ENCODE measurements at places on chromosomes 2 and 18. TPM values are rescaled to one million over a fixed set of nuclear protein-coding genes. Genes with fewer than 3 reads are reported as not detected.

DNA sequence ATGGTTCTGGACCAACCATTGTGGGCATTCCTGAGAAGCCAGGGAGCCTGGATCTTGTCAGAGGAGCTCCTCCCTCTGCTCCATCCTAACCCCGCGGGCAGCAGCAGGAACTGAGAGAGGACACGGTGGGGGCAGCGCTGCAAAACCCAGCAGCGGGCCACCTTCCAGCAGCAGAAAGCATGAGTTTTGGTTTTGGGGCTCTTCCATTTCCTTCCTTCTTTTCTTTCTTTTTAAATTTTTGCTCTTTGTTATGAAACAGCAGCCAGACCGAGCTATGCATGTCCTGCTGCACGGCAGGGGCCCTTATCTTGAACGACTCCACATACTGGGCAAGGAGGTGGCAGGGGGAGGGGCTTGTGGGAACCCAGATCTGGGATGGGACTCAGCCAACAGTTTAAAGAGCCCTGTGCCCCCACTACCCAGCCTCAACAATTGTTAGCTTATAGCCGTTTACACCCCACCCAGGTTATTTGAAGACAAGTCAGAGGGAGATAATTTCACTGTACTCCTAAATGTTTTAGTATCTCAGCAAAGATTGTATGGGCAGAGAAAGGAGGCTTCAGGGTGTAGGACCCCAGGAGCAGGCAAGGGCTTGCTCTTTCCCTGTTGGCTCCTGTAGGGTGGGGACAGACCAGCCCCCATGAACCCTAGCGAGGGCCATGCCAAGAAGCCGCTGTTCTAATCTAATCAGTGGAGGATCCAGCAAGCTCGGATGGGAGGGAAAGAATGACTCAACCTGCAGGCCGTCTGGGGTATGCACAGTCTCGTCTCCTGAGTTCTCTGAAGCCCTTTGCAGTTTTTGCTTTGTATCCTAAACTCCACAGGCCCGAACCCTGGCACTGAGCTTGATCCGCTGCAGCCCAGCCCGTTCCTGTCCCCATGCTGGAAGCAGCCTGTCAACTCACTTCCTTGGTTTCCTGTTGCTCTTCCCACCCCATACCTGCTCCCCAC, 75.3 kb downstream of the LRRFIP1 start:
- DNase-seq = peak; percentile 54

DNA sequence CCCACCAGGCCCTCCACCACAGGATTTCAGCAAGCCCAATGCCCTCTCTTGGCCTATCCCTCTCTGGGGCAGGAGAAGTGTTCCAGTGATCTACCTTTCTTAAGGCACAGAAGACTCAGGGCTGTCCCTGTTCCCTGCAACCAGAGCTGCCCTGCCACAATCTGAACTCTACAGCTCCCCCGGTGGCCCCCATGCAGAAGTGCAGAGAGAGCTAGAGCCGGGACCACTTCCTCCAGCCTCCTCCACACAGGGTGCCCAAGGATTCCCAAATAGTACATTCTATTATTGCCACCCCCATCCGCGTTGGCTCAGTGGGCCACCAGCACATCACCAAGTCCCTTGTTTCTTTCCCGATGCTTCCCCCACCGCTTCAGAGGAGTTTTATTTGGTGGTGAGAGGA, 114.8 kb upstream of the PTPRM start:
- peak; percentile 28 for DNase-seq

- no peak for DNase-seq
These were observed 429.5 kb downstream of the CCDC85A start for GRCh38 chr2:56613254-56613653.

- no peak for DNase-seq
These were observed 141.8 kb downstream of the MYO5B start for GRCh38 chr18:50053111-50053510.

DNA sequence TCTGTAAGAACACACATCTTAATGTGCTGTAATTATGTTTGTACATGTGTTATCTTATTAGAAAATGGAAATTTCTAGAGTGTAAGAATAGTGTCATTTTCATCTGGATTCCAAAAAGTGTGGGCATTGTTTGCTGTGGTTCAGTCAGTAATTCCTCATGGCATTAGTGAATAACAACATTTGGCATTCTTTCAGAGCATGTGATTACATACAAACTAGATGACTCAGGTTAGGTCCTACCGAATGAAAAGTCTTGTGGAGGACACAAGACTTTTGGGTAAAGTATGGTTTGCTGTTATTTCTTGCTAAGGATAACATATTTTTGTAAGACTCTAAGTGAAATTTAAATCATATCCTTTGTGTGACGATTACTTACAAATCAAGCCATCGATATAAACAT, 593.1 kb upstream of the NRXN1 start:
- DNase-seq = peak; percentile 32

DNA sequence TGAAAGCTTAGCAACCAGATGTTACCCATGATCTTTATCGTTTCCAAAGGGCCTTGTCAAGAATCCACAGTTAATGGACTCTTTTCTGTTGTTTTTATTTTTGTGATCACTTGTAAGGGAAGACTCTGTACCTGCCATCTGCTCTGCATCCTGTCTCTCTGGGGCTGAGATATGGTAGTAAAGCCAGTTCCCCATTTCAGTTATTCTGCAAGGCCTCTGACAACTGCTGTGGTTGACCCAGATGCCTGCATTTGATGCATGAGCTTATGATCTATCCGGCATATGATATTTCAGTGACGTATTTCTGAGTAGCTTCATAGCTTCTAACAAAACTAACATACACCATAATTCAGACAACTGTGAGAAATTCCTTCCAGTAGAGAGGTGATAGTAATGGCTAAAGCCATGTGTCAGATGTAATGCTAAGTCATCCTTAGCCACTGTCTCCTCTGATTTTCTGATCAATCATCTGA, 105.1 kb downstream of the TPO start:
- DNase-seq = no peak

GRCh38 chr2:220219371-220219770, 591.9 kb downstream of the SLC4A3 start:
- DNase-seq = no peak

- no peak for DNase-seq
These were observed 459.5 kb upstream of the CDH20 start for GRCh38 chr18:60873708-60874107.

DNA sequence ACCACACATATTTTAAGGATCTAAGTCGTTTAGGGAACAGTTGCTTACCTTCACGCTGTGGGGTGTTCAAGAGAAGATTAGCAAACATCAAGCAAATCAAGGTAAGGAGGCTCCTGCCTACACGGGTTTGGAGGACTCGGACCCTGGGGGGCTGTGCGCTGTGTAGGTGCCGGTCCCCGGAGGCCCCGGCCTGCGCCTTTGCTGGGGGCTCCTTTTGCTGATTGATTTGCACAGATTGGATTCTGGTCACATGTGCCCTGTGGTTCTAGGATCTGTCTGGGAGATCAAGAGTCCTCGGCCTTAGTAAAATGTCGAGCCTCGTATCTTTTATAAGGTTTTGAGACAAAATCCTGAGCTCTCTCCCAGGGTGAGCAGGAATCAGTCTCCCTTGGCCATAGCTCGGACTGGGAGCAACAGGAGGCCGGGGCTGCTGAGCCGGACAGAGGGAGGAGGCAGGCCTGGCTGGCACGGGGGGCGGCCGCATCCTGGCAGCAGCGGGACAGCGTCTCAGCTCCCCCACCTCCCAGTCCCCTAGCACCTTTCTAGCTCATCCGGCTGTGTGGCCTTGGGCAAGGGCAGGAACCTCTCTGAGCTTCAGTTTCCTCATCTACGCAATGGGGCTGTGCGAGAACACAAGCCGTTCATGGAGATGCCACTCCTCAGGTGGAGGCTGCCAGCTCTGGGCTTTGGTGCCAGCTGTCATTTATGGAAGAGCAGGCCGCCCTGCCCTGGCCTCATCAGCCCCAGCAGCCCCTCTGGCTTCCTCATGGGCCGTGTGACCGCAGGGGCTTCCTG, 147.2 kb downstream of the MBP start:
- no peak for DNase-seq

- no peak for DNase-seq
These were observed 481.3 kb upstream of the CHAC2 start for GRCh38 chr2:53286345-53286744.

MAB21L4 gene
- not detected for total RNA-seq

DBI gene
- total RNA-seq = 339 TPM

ACYP2 gene
- 15.8 TPM for total RNA-seq

TXNDC2 gene
- 0.29 TPM for total RNA-seq

UGT1A1 gene
- 0.25 TPM for total RNA-seq

All from H4 (cell line).